ENCODE measurements at places on chromosomes 5 and 9. TPM values are rescaled to one million over a fixed set of nuclear protein-coding genes. Genes with fewer than 3 reads are reported as not detected.

DNA sequence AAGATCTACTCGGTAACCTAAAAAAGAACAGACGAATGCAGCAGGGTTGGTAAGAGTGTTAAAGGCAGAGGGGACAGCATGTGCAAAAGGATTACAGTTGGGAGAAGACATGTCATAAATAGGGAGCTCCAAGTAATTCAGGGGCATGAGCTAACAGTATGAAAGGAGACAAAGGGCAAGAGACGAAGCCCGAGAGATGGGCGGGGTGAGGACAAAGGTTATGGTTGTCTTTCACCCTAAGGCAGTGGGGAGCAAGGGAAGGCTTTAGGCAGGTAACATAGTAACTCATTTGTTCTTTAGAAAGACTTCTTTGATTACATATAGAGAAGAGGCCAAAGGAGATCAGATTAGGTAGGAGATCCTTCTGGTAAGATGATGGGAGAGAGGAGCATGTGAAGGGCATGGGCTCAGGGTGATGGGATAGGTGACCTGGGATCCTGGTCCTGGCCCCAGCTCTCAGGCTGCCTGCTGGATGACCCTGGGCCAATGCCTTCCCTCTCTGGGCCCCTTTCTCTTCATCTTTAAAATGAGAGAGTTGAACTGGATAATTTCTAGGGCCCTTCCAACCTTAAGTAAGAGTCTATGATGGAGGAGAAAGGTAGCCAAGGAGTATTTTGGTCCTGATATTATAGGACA is 19.5 kb downstream of the MORN5 start:
- no peak overlapping the region for H3K4me3 ChIP-seq
- no peak for DNase-seq
- H3K36me3 ChIP-seq: no peaks in the 10 kb centered on the region
- peaks cover 20% of the 10 kb centered on the region for H3K27me3 ChIP-seq

- H3K36me3 ChIP-seq: no peaks in the 10 kb centered on the region
- H3K27ac ChIP-seq: no peak overlapping the region
- H3K4me3 ChIP-seq: no peak overlapping the region
- no peaks in the 10 kb centered on the region for H3K27me3 ChIP-seq
- H3K4me1 ChIP-seq: no peaks in the 10 kb centered on the region
Measured at GRCh38 chr5:136053336-136054141, 24.8 kb downstream of the TGFBI start.

DNA sequence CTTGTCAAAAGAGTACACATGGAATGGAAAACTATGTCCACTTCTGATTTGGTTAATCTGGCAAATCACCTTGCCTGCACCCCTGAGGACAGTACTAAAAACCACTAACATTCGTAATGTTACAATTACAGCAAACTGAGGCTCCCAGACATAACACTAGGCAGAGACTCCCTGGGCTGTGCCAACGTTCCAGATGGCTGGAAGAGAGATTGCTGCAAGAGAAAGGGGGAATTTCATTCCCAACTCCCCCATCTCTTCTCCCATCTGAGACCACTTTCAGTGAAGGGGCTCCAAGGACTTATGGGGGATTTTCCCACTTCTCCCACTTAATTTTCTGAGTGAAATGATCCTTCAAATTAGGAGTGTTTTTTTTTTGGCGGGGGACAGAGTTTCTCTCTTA is 11.3 kb downstream of the OR1J1 start:
- peaks cover 9% of the 10 kb centered on the region for H3K4me1 ChIP-seq
- no peak for DNase-seq
- H3K4me3 ChIP-seq: no peak overlapping the region
- no peak overlapping the region for H3K27ac ChIP-seq
- H3K27me3 ChIP-seq: peaks cover 2% of the 10 kb centered on the region
- H3K36me3 ChIP-seq: no peaks in the 10 kb centered on the region

DNA sequence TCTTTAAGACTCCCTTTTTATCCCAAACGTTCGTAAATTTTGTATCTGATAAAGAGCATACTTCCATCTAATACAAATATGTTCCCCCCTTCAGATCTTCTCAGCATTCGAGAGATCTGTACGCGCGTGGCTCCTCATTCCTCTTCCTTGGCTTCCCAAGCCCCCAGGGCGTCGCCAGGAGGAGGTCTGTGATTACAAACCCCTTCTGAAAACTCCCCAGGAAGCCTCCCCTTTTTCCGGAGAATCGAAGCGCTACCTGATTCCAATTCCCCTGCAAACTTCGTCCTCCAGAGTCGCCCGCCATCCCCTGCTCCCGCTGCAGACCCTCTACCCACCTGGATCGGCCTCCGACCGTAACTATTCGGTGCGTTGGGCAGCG is 19.9 kb downstream of the CDKN2A start:
- H3K36me3 ChIP-seq: no peaks in the 10 kb centered on the region
- H3K4me3 ChIP-seq: peak overlapping the region; percentile 90
- peaks cover 40% of the 10 kb centered on the region for H3K4me1 ChIP-seq
- no peak for DNase-seq
- H3K27ac ChIP-seq: peak overlapping the region; percentile 54

ITK gene
- total RNA-seq: 314 TPM

TMEM8B gene
- total RNA-seq: 8.4 TPM

CAPSL gene
- 1.3 TPM for total RNA-seq

All from activated T-cell treated with anti-CD3 and anti-CD28 coated beads, Interleukin-2, amount 50 U/mL, for 72 hours (primary cell).